Placental pericyte (primary cell): ENCODE measurements at places on chromosomes 7 and 10. TPM values are rescaled to one million over a fixed set of nuclear protein-coding genes. Genes with fewer than 3 reads are reported as not detected.

VKORC1L1 gene
- 15.1 and 19.5 TPM in 2 replicates for total RNA-seq

CD36 gene
- 1.4 and 8.8 TPM in 2 replicates for total RNA-seq

NUPR2 gene
- total RNA-seq, result not detected in 2 replicates

TAS2R16 gene
- total RNA-seq, result not detected in 2 replicates

TRPV6 gene
- total RNA-seq, result not detected in 2 replicates

NEUROD6 gene
- total RNA-seq, result not detected in 2 replicates

EBF3 gene
- 0.14 TPM in 1 of 2 replicates, not detected in the other for total RNA-seq

CCDC3 gene
- under 0.01 and 1.3 TPM in 2 replicates for total RNA-seq

LDB3 gene
- under 0.01 TPM in 1 of 2 replicates, not detected in the other for total RNA-seq

ETV1 gene
- 19.3 and 52.7 TPM in 2 replicates for total RNA-seq

ZNF488 gene
- total RNA-seq, result under 0.01 TPM in 1 of 2 replicates, not detected in the other
